ENCODE measurements at places on chromosomes 7 and 10. TPM values are rescaled to one million over a fixed set of nuclear protein-coding genes. Genes with fewer than 3 reads are reported as not detected.
A peak's percentile ranks its signal among the peaks of the same experiment; 100 is the strongest.

- DNase-seq, result no peak
Observed at GRCh38 chr10:97780841-97781617, 9.2 kb upstream of the SFRP5 start.

GRCh38 chr10:37403776-37404175 is 278.4 kb downstream of the ANKRD30A start:
- DNase-seq, result no peak

- DNase-seq, result no peak
Observed at GRCh38 chr7:80584778-80585177, 53.7 kb upstream of the CD36 start.

GRCh38 chr7:159192013-159192412 is 47.3 kb upstream of the VIPR2 start:
- DNase-seq, result no peak

- peak; percentile 19 for DNase-seq
Observed at GRCh38 chr7:151168003-151168786, 701 bp upstream of the GBX1 start.

DNA sequence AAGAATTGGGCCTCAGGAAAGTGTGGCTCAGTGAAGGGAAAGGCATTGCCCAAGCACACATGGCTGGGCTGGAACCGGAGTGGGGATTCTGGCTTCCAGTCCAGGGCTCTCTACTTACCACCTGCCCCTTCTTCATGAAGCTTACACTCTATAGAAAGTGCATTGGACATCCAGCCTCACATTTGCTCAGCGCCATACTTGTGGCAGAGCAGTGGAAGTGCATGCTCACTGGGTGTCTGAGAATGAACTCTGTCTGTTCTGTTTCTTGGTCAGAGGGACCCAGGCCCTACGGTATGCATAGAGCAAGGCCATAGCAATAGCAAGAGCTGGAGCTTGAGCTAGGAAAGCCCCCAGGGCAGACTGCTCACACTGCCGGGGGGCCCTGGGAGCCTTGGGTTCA is 1253.5 kb downstream of the TYW1 start:
- no peak for DNase-seq

- no peak for DNase-seq
Observed at GRCh38 chr10:105017116-105017515, 376.0 kb downstream of the SORCS3 start.

- DNase-seq, result no peak
Observed at GRCh38 chr7:109259151-109259550, 689.5 kb downstream of the DNAJB9 start.

FKBP6 gene
- total RNA-seq, result not detected

- no peak for DNase-seq
Observed at GRCh38 chr7:4163565-4164203, 518.4 kb upstream of the FOXK1 start.

DNA sequence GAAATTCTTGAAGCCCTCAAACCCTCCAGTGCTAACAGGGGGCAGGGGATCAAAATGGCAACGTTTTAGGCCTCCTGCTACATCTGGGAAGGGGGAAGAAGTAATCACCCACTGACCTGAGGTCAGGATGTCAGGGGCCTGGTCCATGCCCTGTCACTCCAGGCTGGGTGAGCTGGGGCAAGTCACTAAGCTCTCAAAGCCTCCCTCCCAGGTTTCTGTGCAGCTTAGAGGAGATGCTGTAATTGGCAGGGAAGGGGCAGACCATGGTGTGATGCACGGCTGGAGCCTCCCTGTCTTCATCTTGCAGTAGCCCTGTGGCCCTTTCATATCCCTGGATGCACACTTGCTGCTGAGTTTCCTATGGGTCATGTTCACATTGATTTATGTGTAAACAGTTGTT is 27.2 kb downstream of the LEP start:
- no peak for DNase-seq

CABCOCO1 gene
- total RNA-seq, result not detected

Measured in naive thymus-derived CD4-positive, alpha-beta T cell (primary cell).